ENCODE measurements at places on chromosomes 6 and 20. TPM values are rescaled to one million over a fixed set of nuclear protein-coding genes. Genes with fewer than 3 reads are reported as not detected.

DNA sequence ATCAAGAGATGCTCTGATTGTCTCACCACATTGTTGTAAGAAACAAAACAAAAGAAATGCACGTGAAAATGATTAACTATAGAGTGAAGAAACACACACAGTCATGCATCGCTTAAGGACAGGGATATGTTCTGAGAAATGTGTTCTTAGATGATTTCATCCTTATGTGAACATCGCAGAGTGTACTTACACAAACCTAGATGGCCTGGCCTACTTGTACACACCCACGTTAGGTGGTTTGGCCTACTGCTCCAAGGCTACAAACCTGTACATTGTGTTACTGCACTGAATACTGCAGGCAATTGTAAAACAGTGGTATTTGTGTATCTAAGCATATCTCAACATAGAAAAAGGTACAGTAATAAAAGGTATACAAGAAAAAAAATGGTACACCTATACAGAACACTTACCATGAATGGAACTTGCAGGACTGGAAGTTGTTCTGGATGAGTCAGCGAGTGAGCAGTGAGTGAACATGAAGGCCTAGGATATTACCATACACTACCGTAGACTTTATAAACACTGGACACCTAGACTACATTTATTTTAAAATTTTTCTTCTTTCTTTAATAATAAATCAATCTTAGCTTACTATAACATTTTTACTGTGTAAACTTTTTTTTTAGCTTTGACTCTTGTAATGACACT, 48.6 kb downstream of the FKBP5 start:
- DNase-seq: peak; percentile 57

GRCh38 chr20:32875673-32876072, 16.9 kb downstream of the EFCAB8 start:
- no peak for DNase-seq

GRCh38 chr20:23455639-23456038, 3.0 kb upstream of the CST11 start:
- no peak for DNase-seq

- peak; percentile 61 for DNase-seq
Observed at GRCh38 chr6:65760285-65760684, 53.3 kb upstream of the EYS start.

GRCh38 chr6:68876792-68877493, 241.9 kb downstream of the ADGRB3 start:
- DNase-seq: peak; percentile 35

DNA sequence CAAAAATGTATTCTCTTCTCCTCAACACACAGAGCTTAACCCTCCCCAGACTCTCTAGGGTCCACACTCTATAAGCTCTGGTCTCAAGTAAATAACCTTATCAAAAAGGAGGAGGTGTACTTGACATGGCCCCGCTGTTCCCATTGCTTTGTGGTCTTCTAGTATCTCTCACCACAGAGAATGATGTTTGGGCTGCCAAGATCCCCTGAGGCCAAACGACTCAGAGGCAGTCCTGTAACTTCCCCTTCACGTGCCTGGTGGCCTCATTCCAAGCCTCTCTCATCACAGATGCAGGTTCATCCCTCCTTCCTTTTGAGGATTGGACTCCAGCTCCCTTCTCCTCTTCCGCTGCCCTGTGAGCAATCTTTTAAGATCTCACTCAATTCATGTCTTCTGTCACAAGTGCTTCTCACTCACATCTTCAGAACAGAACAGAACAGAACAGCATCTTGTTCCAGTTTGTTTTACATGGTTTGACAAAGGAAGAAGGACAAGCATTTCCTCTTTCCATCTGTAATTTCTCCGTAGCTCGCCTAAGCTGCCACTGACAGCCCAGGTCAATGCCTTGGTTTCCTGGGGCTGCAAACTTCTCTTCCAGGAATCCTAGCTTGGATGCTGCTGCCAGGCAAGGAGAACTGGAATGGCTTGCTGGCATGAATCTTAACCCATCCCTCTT, 541.5 kb downstream of the CD83 start:
- peak; percentile 61 for DNase-seq

DNA sequence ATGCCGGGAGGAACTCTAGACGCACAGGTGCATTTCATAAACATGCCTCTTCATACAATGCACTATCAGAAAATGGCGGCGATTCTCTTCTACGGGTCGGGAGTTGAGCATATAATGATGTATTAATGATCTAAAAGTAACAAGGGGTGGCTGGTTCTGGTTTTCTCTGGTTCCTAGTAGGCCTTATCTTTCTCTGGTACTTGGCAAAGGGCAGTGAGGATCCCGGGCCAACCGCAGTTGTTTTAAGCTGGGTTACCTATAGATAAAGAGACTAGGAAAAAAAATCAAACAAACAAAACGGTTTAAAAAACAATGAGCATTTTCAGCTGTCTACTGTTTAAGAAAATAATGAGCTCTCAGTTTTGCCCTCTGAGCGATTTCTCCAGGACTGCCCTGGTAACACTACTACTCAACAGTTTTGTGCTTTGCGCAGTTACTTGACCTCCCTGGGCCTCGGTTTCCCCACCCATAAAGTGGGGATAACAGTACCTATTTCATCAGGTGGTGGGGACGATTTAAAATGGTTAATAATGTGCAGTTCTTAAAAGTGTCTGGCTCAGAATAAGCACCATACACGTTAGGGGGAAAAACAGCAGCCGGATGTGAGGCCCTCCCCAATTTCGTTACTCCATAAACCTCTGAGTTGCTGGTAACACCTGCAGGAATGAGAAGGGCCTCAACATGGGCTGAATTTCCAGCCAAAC, 1.3 kb upstream of the SIRT5 start:
- no peak for DNase-seq

GRCh38 chr20:15058841-15059240, 721.4 kb upstream of the FLRT3 start:
- DNase-seq: no peak

- DNase-seq: no peak
Observed at GRCh38 chr6:136529710-136530109, 20.5 kb downstream of the MAP7 start.

- no peak for DNase-seq
Observed at GRCh38 chr6:35215665-35216411, 2.1 kb downstream of the SCUBE3 start.

DNA sequence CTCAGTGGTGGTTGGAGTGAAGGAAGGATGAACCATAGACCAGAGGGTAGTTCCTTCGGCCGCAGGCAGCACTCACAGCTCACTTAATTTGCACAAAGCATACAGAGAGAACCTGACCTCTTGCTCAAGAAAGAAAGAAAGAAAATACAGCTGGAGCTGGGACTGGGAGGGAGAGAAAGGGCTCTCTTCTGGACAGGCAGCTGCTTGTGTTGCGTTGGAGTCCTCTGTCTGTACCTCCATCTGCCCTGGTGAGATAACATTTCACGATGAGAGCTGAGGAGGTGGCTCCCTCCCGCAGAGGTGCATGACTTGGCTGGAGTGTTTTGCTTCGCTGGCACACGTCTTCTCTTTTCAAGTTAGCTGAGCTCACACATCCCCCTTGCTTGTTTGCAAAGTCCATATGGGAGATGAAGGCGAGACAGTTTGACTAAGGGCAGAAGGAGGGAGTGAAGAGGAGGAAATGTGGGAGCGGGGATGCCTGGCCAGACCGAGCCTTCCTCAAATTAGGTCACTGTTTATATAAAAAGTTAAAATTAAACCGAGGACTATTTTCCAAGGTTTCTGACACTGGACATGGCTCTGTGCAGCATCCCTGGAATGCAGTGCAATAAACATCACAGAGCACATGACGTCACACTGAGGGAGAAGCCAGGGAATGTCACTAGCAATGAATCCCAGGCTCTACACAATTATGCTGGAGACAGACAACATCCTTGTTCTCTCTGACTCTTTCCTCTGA, 359.4 kb downstream of the CD83 start:
- no peak for DNase-seq

GRCh38 chr20:61173961-61174725, 77.9 kb upstream of the CDH4 start:
- no peak for DNase-seq

DNA sequence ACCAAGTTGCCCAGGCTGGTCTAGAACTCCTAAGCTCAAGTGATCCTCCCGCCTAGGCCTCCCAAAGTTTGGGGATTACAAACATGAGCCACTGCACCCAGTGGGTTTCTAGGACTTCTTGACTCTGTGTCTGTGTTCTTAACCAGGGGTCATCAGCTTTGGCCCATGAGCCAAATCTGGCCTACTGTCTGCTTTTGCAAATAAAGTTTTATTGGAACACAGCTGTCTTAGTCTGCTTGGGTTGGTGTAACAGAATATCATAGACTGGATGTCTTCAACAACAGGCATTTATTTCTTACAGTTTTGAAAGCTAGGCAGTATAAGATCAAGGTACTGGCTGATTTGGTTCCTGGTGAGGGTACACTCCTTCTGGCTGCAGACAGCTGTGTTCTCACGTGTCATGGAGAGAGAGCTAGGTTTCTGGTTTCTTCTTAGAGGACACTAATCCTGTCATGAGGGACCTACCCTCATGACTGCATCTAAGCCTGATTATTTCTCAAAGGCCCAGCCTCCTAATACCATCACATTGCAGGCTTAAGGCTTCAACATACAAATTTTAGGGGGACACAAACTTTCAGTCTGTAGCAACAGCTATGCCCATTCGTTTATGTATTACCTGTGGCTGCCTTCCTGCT, 23.3 kb downstream of the ARFGEF2 start:
- no peak for DNase-seq

GRCh38 chr6:141033101-141033500, 1099.6 kb upstream of the GJE1 start:
- DNase-seq: no peak

DNA sequence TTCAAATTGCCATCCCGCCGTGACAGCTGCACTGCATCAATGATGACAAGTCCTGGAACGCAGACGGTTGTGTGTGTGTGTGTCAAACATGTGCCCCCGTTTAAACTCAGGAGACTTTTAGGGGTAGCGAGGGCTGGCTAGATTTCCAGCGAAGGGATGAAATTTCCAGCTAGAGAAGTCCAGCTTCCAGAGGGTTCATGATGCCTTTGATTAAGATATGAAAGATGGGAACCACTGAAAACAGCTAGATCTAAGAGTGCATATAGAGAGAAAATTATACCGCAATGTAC, 644 bp downstream of the KIZ start:
- no peak for DNase-seq

- peak; percentile 50 for DNase-seq
Observed at GRCh38 chr6:146361128-146361924, 182.3 kb upstream of the RAB32 start.

DNA sequence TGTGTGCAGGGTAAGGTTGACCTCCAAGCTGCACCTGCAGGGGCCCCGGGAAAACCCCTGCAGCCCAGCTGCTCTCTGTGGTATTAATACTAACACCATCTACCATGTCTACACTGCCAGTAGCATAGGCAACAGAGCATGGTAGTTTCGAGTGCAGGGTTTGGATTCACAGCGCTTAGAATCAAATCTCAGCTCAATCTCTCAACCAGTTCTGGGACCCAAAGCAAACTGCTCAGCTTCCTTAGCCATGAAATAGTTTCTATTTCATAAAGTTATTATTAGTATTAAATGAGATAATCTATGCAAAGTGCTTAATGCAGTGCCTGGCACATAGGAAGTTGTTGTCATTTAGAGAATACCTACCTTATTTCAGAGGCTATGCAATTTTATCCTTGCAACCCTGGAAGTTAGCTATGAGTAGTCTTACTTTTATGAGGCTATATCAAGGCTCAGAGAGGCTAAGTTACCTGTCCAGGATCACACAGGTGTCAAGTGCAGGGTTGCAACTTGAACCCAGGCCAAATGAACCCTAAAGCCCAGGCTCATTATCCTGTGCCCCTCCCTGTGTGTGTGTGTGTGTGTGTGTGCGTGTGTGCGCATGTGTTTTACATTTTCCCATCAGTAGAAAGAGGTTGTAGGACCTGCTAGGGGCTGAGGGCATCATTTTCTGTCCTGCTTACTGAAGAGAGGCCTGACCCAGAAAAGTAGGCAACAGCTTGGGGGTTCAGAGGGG, 27.6 kb upstream of the MRPS18A start:
- no peak for DNase-seq

- DNase-seq: peak; percentile 47
Observed at GRCh38 chr6:154166140-154166539, 127.1 kb downstream of the OPRM1 start.

GRCh38 chr6:118509009-118509617, 39.0 kb upstream of the PLN start:
- DNase-seq: peak; percentile 54

DNA sequence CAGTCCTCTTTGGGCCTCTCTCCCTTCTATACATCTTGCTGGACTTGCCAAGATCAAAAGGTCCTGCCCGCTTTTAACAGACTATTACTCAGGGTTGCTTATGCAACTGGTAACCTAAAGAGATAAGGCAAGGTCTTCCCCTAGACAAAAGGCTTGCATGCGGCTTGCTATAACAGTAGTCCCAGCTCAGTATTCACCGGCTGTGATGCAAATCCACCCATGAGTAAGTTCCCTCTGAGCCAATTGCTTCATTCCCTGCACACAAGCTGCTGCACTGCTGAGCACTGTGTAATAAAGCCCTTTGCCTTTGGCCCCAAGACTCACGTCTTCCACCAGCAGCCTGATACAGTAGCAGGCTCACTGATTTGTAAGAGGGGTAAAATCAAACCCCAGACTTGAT, 363.8 kb downstream of the PRKN start:
- DNase-seq: no peak

GRCh38 chr20:47150403-47151152, 205.9 kb downstream of the ZMYND8 start:
- DNase-seq: peak; percentile 82

RAET1L gene
- 1.1 TPM for total RNA-seq

SRMS gene
- total RNA-seq: 0.63 TPM

MLN gene
- not detected for total RNA-seq

TMEM244 gene
- total RNA-seq: not detected

SIGLEC1 gene
- not detected for total RNA-seq

FILIP1 gene
- total RNA-seq: not detected

TBC1D22B gene
- 9.6 TPM for total RNA-seq

WFDC12 gene
- total RNA-seq: not detected

MCCD1 gene
- not detected for total RNA-seq

GLP1R gene
- total RNA-seq: not detected

All from PC-3 (cell line).